ENCODE measurements at places on chromosomes 11 and 22.

GRCh38 chr11:103257360-103257759 is 148.1 kb downstream of the DYNC2H1 start:
- DNase-seq = no peak

DNA sequence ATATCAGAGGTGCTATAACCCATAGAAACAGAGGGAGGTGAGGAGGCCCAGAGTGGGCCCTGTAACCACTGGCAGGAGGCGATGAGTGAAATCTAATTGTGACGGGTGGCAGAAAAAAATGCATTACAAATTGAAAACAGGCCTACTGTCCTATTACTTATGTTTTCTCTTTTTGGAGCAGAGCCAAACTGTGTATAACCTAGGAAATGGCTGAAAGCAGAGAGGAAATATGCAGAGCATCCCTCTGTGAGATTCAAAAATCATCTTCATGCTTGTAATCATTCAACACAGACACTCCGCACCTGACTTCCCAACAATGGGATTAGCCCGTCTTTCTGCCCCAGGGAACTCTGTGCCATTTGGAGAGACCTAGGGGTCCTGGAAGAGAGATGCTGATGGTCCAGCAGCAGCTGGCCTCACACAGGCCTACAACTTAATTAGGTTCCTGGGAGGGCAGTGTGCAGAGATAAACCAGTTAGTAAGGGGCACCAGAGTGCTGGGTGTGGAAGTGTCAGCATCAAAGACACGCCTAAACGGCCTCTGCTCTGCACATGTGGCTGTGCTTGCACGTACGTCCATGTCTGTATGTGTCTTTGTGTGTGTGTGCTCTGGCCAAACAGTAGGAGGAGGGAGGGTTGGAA is 41.8 kb downstream of the MAP6 start:
- peak; percentile 17 for DNase-seq

DNA sequence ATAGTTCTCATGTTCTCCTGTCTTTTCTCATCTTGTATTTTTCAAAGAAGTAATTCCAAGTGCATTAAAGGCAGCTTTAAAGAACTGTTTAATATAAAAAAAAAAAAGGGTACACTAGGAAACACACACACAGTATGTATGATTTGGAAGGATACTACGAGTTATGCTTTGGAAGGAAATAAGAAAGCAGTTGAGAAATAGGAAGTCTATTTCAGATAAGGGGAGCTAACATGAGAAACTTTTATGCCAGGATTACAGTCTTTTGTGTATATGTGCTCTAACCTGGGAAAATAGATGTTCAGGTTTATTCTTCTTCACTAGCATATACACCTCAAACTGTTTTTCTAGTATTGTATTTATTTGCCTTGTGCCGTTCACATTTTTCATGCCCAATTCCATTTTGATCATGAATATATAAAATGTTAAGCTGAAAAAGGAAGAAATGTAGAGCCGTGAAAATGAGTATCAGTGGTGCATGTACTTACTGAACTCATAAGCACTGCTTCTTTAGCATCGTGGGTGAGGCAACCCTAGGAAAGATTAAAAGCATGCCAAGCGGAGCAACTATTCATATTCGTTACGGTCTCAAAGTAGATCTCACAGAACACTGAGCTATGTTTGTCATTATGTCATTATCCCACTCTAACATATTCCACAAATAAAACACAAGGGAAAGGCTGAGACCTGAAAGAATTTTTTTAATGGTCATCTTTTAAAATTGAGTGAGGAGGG is 59.6 kb downstream of the GUCY1A2 start:
- no peak for DNase-seq

DNA sequence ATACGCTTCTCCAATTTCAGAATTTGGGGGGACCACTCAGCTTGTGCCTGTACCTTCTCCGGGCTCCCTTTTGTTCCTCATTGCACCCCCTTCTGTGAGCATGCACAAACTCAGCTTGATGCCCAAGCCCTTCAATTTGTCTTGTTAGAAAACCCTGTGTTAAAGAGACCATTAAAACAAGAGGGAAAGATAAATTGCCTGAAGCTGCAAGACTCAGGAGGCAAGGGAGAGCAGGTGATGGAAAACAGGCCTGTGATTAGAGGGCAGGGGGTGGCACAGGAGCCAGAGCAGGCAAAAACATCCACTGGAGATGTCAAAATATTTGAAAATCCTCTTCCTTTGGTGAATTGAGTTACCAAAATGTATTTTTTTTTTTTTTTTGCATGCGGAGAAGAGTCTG is 121.7 kb downstream of the MIAT start:
- DNase-seq = no peak

DNA sequence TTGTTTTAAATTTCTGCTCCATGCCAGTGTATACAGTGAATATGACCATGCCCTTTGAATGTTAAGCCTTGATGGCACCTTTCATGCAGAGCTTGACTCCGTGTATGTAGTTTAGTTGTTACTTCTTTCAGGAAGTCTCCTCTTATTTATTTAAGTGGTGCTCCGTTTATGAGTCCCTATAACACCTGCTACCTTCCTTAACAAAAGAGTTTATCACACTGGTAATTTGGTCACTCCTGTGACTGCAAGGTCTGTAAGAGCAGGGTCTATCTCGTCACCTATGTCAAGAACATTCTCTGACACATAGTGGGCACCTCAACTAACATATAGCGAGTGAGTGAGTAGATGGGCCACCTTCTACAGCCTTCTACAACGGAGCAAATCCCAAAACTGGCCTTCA is 152.5 kb downstream of the CCDC34 start:
- DNase-seq = no peak

DNA sequence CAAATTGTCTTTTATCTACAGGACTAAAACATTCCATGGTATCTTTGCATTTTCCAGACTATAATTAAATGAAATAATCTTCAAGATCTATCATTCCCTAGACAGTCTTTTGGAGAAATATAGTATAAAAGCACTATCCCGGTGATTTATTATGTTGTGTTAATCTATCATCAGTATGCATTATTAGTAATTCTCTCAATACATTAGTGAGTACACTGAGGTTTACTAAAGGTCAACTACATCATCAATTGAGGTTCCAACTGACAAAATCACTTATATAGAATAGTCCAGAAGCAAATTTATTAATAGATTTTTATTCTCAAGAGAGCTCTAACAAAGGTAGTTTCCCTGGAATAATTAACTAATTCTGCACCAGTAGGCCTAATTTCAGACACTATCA is 169.6 kb downstream of the KCNA4 start:
- no peak for DNase-seq

GRCh38 chr11:69635195-69635594 is 5.8 kb upstream of the CCND1 start:
- DNase-seq = no peak

DNA sequence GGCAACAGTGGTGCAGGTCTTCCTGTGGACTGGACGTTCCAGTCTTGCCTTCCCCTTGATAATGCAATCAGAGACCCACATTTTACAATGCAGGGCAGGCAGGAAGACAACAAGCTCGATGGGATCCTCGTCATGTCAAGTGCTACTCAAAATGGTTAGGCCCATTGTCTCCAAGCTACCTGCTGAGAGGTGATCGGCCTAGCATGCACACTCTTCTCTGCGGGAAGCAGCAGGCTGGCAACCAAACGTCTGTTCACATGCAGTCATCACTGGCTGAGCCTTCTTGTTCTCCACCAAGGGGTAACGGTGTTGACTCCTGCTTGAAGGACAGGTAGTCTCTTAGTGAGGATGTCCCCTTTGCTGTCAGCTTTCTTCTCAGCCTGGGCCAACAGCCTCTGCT is 25.5 kb upstream of the CD82 start:
- no peak for DNase-seq
